ENCODE measurements at places on chromosomes 16 and 17.

DNA sequence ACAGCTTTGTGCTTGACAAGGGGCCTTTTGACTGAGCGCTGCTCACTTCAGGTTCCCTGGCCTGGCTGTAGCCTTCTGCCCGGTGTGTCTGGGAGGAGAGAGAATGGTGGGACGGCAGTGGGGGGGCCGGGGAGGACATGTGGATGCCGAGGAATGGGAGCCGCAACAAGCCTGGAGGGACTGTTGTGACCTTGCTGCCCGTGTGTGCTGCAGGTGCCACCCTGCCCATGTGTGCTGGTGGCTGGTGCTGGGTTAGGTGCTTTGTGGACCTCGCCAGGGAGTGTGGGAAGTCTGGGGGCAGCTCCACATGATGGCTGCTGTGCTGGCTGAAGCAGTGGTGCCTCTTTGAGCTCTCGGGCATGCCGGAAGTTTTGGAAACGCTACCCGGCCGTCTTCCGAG lies 132.1 kb downstream of the LAT start:
- DNase-seq: no peak

- DNase-seq: no peak
These were observed at the start of gene MEIOB for GRCh38 chr16:1871974-1872635. TSS of gene MEIOB (minus strand) at chr16:1872164. CDS start at chr16:1868175, 3,989 bp downstream.

- DNase-seq: no peak
These were observed 117.3 kb downstream of the OR1D5 start for GRCh38 chr17:2946144-2946543.

DNA sequence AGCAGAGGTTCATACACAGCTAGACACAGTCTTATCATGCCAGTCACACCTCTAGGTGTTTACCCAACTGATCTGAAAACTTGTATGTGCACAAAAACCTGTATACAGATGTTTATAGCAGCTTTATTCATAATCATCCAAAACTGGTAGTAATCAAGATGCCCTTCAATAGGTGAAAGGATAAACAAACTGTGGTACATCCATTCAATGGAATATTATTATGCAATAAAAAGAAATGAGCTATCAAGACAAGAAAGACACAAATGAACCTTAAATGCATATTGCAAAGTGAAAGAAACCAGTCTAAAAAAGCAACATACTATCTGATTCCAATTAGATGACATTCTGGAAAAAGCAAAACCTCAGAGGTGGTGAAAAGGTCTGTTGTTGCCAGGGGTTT lies 47.6 kb upstream of the CNEP1R1 start:
- DNase-seq: no peak

GRCh38 chr17:34414339-34414738 lies 51.3 kb upstream of the CCL1 start:
- no peak for DNase-seq

- DNase-seq: no peak
These were observed 302.2 kb downstream of the FOXL1 start for GRCh38 chr16:86880316-86881117.

GRCh38 chr17:1496869-1497268 lies 4.4 kb upstream of the MYO1C start:
- DNase-seq: no peak

- DNase-seq: no peak
These were observed 132.9 kb downstream of the USP31 start for GRCh38 chr16:23016368-23016767.

- peak; percentile 49 for DNase-seq
These were observed 21.4 kb downstream of the WSB1 start for GRCh38 chr17:27315322-27315721.

DNA sequence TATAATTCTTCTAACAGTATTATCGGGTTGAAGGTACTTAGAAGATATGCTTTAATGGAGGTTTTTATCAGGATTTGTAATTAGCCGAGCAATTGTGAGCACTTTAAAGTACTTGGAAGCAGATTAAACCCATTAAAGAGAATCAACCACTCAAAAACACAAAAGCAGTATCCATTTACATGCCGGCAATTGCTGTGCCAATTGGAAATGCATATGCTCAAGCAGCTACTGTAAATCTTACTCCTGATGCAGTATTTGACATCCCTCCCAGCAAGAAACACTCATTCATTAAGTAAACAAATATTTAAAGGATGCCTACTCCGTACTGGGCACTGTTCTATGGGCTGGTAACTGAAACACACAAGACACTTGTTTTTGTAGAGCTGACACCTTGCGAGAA lies 11.4 kb upstream of the CCL1 start:
- no peak for DNase-seq

Measured in AG04449 (cell line).